Effector CD8-positive, alpha-beta T cell (primary cell): ENCODE measurements at places on chromosomes 1 and 21.

DNA sequence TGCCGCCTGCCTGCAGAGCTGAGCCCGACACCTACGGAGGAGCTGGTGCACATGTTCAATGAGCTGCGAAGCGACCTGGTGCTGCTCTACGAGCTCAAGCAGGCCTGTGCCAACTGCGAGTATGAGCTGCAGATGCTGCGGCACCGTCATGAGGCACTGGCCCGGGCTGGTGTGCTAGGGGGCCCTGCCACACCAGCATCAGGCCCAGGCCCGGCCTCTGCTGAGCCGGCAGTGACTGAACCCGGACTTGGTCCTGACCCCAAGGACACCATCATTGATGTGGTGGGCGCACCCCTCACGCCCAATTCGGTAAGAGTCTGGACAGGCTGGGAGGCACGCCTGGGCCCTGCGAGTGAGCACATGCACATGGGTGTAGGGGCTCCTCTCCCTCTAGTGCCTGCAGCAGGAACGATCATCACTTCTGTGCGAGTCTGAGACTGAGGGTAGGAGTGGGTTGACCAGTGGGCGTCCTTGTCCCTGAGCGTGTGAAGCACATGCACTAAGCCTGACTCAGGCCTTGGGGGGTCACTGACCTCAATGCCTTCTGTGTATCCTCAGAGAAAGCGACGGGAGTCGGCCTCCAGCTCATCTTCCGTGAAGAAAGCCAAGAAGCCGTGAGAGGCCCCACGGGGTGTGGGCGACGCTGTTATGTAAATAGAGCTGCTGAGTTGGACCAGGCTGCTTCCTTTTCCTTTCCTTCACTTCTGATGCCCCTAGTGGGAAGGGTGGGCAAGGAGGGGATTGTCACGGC, 6.9 kb downstream of the DMAP1 start:
- DNase-seq = no peak

DNA sequence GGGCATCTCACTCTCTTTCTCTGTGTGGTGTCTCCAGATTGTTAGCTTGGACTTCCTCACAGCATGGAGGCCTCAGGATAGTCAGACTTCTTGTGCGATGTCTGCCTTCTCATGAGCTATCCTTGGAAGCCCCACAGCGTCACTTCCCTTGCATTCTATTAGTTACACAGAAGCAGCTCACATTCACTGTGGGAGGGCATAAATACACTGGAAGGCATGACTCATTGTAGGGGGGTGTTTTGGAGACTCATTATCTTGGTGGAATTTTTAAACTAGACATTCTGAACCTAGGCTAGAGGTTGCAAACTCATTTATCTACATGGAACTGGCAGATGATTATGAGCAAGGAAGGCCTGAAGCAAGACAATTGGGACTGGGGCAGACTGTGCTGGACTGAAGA, 21.4 kb upstream of the FASLG start:
- DNase-seq = no peak

DNA sequence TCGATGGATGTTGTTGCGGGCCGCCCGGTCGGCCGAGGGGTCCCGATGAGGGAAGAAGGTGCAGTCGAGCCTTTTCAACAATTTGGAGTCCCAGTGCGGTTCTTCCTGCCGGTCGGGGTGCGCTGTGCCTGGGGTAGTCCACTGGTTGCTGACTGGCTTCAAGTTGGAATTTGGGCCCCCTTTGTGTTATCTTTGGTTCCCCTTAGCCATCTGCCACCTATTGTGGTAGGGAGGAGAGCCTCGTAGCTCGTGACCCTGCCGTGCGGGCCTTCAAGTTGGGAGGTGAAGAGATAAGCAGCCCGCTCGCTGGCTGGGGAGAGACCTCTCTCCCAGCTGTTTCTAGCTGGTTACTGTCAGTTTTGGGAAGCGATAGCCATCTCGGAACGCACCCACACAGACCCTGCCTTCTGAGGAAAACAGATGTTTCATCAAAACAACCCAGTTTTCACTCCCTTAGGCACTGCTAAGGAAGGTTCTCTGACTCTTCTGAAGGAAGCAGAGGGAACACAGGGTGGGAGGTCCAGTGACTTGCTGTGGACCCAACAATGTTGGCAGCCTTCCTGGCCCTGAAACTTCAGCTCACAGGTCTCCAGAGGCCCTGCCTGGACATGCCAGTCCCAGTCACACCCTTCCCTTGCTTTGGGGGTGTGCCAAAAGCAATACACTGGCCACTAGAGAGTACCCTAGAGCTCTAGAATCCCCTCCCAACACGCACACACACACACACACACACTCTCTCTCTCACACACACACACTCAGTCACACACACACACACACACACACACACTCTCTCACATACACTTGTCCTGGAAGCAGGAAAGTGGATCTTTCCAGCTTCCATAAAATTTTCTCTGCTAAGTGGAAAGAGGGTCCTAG, 1.0 kb downstream of the BTG2 start:
- DNase-seq = no peak

DNA sequence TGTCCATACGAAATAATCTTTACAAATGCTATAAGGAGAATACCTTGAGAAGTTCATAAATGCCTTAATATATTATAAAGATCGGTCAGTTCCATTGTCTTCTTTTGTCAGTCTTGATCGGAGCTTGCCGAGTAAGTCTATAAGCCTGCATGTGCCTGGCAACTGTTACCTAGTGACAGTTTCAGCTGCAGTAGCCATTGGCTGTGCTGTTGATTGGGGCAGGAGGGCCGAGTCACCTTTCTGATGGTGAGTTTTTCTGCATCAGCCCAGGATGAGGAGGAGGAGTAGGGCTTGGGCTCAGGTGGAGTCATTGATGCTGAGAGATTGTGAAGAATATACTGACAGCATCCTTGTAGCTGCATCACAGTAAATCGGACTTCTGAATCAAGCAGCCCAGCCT, 1.9 kb upstream of the GPR52 start:
- DNase-seq = no peak

DNA sequence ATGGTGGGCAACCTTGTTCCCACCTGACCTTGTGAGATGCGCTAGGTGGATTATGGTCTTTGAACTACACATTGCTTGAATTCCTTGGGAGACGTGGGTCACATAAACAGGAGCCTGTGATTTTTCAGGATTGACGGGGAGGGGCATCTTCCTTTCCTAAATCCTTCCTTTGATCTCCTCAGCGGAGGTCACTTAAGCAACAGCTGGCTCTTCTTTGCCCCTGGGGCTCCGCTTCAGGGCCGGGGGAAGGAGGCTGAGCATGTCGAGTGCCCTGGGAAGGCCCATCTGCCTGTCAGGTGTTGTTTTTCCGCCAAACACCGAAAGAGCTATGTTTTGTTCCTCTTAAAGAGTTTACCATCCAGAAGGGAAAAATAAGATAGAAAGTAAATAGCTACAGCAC, 40.6 kb downstream of the KIF26B start:
- no peak for DNase-seq

DNA sequence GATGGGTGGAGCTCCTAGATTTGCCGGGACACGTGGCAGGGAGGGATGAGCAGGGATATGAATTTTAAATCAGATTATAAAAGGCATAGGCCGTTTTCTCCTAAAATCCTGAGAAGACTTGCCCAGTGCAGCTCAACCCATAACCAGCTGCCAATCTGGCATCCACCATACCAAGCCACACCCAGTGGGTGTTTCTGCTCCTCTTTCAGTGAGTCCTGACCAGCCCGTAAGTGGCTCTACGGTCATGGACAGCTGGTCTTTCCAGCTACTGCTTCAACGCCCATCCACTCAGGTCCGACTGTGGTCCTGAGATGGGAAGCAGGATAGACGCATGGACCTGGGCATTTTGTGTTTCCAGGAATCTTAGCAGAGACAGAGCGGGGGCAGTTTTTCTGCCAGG, 107.2 kb downstream of the LAMC2 start:
- no peak for DNase-seq

DNA sequence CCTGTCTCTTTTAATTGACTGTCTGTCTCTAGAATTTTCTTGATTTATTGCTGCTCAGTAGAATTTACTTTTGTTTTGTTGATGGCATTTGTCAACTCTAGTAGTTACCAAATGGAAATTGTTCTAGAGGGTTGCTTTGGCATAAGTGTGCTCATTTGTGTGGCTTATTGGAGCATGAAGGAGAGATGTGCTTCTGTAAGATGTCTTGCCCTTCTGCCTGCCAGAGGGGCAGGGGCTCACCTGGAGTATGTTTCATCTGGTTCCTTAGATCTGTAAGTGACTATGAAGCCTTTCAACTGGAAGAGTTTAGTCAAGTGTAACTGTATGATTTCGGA, 345.5 kb downstream of the DISC1 start:
- no peak for DNase-seq

- no peak for DNase-seq
These were observed 9.5 kb downstream of the MR1 start for GRCh38 chr1:181043025-181043888.

- no peak for DNase-seq
These were observed 276.0 kb downstream of the ASTN1 start for GRCh38 chr1:176888471-176889032.

GRCh38 chr1:5586629-5587028, 405.6 kb downstream of the NPHP4 start:
- DNase-seq = no peak
